Placental pericyte (primary cell): ENCODE measurements at places on chromosomes 2 and 18. TPM values are rescaled to one million over a fixed set of nuclear protein-coding genes. Genes with fewer than 3 reads are reported as not detected.

DTNA gene
- total RNA-seq: 8.0 and 11.8 TPM in 2 replicates

GPR45 gene
- 0.22 TPM in 1 of 2 replicates, not detected in the other for total RNA-seq

REG1B gene
- not detected in 2 replicates for total RNA-seq

RUFY4 gene
- total RNA-seq: not detected in 2 replicates

C2orf66 gene
- not detected in 2 replicates for total RNA-seq

ALPP gene
- under 0.01 TPM in 1 of 2 replicates, not detected in the other for total RNA-seq

UGT1A4 gene
- not detected in 2 replicates for total RNA-seq

ITGB6 gene
- 0.57 TPM in 1 of 2 replicates, not detected in the other for total RNA-seq

IL1A gene
- 28.6 and 48.6 TPM in 2 replicates for total RNA-seq

UPP2 gene
- total RNA-seq: not detected in 2 replicates
